Colonic mucosa (tissue), 4 donors: ENCODE measurements at places on chromosomes 13 and 19.

GRCh38 chr13:25372284-25373081 lies 709 bp downstream of the ATP8A2 start:
- no peak for DNase-seq

DNA sequence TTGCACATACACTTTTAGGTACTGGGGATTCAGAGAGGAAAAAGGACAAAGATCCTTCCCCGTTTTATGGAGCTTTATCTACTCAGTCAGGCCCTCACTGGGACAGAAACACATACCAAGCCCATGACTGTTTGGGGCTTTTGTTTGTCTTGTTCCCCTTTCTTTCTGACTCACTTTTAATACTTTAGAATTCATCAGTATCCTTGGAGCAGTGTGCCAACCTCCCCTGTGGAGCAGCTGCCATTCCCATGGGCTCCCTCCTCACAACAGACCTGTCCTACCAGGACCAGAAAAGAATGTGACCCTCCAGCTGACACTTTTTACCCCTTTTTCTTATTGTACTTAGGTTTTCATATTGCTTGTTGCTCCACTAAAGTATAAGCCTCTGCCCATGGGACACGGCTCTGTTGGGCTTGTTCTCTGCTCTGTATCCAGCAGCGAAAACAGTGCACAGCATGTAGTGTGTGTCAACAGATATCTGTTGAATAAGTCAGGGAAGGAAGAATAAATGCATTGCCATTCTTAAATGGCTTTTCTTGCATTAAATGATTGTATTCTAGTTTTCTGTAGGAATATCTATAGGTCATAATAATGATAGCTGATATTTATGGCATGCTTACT lies 431.1 kb downstream of the EFNB2 start:
- DNase-seq: no peak

DNA sequence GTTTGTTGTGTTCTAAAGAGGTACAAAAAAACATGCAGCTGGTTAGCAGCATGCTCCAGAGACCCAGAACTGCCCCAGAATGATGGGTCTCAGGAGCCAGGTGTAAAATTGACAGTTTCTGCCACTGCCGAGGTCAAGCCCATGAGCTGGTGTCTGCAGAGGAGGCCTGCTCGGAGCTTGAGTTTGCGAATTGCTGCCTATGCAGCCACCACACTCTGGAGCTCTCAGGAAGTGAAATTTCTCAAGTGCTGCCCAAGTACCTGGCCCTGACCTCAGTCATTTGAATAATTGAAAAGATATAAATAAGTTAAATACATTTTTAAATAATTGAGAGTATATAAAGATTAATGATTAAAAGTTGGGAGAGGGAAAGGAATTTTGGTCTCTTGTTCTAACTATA lies 66.4 kb downstream of the ZAR1L start:
- DNase-seq: no peak

- no peak for DNase-seq
Observed at GRCh38 chr13:37257051-37257450, 151.6 kb upstream of the CSNK1A1L start.

DNA sequence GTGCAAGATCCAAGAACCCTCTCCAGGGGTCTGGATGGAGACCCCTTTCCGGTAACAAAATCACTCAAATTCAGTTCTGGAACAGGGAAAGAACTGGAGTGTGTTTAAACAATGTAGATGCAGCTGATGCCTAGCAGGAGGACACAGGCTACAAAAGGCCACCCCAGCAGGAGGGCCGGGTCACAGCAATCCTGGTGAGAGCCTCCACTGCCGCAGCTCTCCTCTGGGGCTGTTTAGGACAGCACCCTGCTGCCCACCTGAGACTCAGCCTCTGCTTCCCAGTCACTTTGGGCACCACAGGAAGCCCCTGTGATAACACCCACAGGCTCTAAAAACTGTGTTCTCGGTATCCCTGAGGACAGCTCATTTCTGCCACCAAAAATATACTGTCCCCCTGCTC lies 318.7 kb upstream of the NBEA start:
- no peak for DNase-seq

DNA sequence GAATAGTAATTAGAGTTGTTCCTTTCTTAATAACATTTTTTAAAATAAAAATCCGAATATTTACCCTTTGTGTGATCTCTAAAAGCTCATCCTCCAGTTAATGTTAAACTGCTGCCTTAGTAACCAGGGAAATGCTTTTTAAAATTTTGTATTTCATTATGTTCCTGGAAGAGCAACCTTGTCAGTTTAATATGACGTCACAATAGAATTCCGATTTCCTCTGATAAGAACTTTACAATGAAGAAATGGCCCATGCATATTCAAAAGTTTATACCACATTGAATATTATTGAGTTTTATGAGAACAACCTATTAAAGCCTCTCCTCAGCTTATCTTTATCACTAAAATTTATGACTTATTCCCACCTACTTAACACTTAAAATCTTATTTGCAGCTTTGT lies 1566.6 kb downstream of the EFNB2 start:
- DNase-seq: no peak

DNA sequence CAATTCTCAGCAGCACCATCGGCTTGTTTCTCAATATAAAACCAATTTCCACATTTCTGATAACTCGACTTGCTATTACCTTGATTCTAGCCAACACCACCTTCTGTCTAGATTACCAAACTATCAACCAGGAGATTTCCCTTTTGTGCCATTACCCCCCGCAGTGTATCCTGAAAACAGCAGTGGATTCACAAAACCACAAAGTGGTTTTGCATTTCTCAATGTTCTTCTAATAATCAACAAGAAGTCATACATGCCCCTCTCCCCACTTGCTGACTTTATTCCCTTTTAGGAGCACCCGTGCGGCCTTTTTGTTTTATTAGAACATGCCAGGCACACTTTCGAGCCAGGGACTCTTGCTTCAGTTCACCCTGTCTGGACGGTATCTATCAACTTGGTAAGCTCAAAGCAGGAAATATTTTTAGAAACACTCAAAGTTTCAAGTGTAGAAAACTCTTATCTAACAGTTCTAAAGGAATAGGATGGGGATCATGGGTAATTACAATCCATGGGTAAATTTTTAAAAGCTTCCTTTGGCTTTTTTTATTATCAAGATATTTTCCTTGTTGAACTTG lies 967.4 kb downstream of the EFNB2 start:
- DNase-seq: no peak

DNA sequence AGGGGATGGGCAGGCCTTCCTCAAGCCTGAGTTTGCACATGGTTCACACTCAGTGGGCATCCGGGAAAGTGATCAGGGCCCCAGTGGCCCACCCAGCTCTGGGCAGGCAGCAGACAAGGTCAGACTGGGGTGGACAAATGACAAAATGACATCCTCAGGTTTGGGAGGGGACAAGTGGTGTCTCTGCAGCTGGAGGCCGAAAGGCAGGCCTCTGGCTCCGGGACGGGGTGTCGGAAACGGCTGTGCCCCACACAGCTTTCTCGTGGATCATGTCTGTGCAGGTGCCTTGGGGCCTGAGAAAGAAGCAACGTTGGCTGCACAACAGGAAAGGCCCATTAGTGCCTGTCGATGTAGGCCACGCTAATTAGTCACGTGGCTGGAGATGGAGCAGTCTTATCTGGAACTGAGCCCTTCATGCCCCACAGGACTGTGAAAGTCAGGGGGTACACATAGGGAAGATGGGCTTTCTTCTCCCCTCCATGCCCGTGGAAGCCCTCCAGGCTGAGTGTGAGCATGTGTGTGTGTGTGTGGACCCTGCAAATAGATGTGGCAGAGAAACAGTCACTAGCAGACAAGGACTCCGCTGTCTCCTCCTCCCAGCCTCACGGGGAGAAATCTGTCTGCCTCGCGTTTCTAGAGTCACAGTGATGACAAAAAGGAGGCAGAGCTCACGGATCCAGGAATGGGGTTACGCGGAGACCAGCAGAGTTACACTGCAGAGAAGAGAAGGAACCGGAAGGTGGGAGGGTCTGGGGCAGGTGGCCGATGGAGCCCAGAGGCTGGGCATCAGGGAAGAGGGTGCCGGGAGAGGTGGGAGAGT lies 44.2 kb downstream of the CHST8 start:
- no peak for DNase-seq

DNA sequence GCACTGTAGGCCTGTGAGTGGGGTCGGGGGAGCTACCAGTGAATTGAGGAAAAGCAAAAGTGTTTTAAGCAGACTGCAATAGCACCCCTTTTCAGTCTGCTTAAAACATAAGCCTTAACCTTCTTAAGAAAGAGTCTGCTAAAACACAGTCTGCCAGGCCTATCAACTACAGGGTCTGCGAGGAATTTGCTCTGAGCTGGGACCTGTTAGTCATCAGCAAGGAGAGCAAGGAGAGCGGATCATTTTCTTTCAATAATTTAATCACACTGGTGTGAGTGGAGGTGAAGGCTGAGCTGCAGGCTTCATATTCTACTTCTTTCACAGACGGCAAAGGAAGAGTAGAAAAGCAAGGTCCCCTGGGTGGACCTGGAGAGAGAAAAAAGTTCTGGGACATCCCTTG lies 342.7 kb downstream of the ENOX1 start:
- no peak for DNase-seq
